ENCODE measurements at places on chromosomes 1 and 21. TPM values are rescaled to one million over a fixed set of nuclear protein-coding genes. Genes with fewer than 3 reads are reported as not detected.

Gene MSH4
- 0.31 TPM for total RNA-seq

Gene GPR37L1
- not detected for total RNA-seq

Gene RSPH1
- total RNA-seq: 0.10 TPM

Gene TCHH
- total RNA-seq: not detected

Gene OPRD1
- total RNA-seq: not detected

Gene SPRR2E
- not detected for total RNA-seq

Gene IL10RB
- 18.7 TPM for total RNA-seq

Gene SYT6
- under 0.01 TPM for total RNA-seq

Gene BMP8B
- 0.31 TPM for total RNA-seq

Gene PIGV
- total RNA-seq: 5.2 TPM

Gene DYNLT4
- total RNA-seq: 4.6 TPM

Gene IARS2
- 30.7 TPM for total RNA-seq

Gene C4BPB
- total RNA-seq: 0.84 TPM

Gene LACTBL1
- not detected for total RNA-seq

Gene SERPINC1
- 0.10 TPM for total RNA-seq

Gene ADARB1
- total RNA-seq: 18.4 TPM

Gene CHODL
- not detected for total RNA-seq

Gene ENO1
- 370 TPM for total RNA-seq

Gene LRRC71
- not detected for total RNA-seq

Gene MPZ
- 1.0 TPM for total RNA-seq

Gene ADAMTS4
- total RNA-seq: 0.21 TPM

Gene CGN
- total RNA-seq: 1.7 TPM

Gene F5
- total RNA-seq: 13.9 TPM

Gene KRTAP12-2
- not detected for total RNA-seq

Gene CTSE
- not detected for total RNA-seq

Gene FTCD
- total RNA-seq: 0.10 TPM

Gene GBP3
- 29.1 TPM for total RNA-seq

Gene MAEL
- not detected for total RNA-seq

Gene FCRL2
- total RNA-seq: 4.0 TPM

Gene MRPL9
- 78.4 TPM for total RNA-seq

Gene ERICH3
- total RNA-seq: under 0.01 TPM

Gene AMIGO1
- total RNA-seq: 9.2 TPM

Gene RBP7
- total RNA-seq: 19.1 TPM

Gene TMCO4
- total RNA-seq: 11.1 TPM

Gene GJB3
- total RNA-seq: not detected

Gene FOXO6
- 0.31 TPM for total RNA-seq

Gene GUCA2B
- total RNA-seq: not detected

Gene FABP3
- total RNA-seq: not detected

Gene FCRL6
- total RNA-seq: 15.2 TPM

Gene PACC1
- total RNA-seq: 6.4 TPM

Gene NT5C1A
- 0.31 TPM for total RNA-seq

Gene SYPL2
- not detected for total RNA-seq

Gene PGLYRP3
- total RNA-seq: not detected

Gene KISS1
- total RNA-seq: not detected

Gene RIPPLY3
- not detected for total RNA-seq

Gene IGSF3
- total RNA-seq: 0.21 TPM

Gene TNNI3K
- total RNA-seq: 0.94 TPM

Gene CRABP2
- total RNA-seq: 0.42 TPM

Gene CFAP107
- total RNA-seq: not detected

Measured in mononuclear cell (primary cell).